ENCODE measurements at places on chromosomes 16 and 17.
A peak's percentile ranks its signal among the peaks of the same experiment; 100 is the strongest.

GRCh38 chr17:80860703-80861417 is 130.8 kb upstream of the CHMP6 start:
- H3K4me3 ChIP-seq, result no peak overlapping the region
- H3K27ac ChIP-seq, result no peak overlapping the region
- peaks cover 8% of the 10 kb centered on the region for H3K4me1 ChIP-seq
- H3K27me3 ChIP-seq, result no peaks in the 10 kb centered on the region

DNA sequence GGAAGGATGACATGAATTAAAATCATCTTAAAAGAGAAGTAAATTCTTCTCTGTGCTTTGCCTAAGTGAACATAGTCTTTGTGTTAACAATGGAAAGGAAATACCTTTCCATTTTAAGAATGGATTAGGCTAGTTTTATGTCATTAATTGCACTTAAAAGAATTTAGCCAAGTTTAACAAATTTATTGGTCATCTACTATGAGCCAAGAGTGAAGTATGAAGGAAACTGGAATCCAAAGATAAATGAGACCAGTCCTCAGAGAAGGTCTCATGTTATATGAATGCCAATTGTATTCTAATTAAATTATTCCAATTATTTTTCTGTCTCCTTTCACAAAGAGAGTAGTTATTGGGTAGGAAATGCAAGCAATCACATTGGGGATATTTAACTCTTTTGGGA is 741.3 kb upstream of the SOX9 start:
- no peak for DNase-seq
- H3K4me3 ChIP-seq, result no peak overlapping the region
- no peak overlapping the region for H3K27ac ChIP-seq
- no peaks in the 10 kb centered on the region for H3K36me3 ChIP-seq
- H3K27me3 ChIP-seq, result no peaks in the 10 kb centered on the region
- peaks cover 2% of the 10 kb centered on the region for H3K4me1 ChIP-seq

DNA sequence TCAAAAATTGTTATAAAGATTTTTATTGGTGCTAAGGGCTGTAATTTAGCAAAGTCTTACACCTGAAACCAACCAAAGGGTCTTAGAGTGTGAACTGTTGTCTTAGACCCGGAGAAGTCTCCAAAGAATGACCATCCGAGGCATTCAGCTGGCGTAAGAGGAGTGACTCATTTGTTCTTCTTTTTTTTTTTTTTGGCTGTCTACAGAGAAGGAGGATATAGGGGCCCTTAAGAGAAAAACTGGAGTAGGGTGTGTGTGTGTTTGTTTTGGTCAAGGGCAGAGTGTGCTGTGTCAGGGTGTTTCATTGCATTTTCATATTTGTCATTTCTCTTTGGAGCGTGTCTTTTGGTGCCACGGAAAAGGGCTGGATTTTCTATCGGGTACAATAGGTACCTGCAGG is 508.0 kb downstream of the WWOX start:
- no peak overlapping the region for H3K4me3 ChIP-seq
- H3K27me3 ChIP-seq, result no peaks in the 10 kb centered on the region
- no peak overlapping the region for H3K27ac ChIP-seq
- H3K4me1 ChIP-seq, result peaks cover 51% of the 10 kb centered on the region
- DNase-seq, result no peak

DNA sequence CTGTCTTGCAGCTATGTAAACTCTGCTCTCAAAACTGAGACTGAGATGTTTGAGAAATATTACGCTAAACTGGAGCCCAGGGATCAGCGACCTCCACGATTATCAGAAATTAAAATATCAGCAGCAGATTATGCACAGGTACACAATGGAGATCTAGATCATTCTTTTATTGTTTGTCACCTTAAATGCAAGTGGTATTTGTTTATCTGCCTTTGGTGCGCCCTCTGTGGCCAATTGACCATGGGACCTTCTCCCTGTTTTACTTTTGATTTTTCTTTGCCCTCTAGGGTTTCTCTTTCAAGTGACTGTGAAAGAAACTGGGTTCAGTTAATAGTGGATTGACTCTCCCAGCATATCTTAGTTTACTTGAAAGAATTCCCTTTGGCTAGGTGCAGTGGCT is 42.1 kb downstream of the PRSS54 start:
- peaks cover 5% of the 10 kb centered on the region for H3K36me3 ChIP-seq
- no peak for DNase-seq
- peaks cover 12% of the 10 kb centered on the region for H3K27me3 ChIP-seq
- H3K27ac ChIP-seq, result no peak overlapping the region
- H3K4me1 ChIP-seq, result no peaks in the 10 kb centered on the region

- no peaks in the 10 kb centered on the region for H3K27me3 ChIP-seq
- peaks cover 22% of the 10 kb centered on the region for H3K36me3 ChIP-seq
- DNase-seq, result peak; percentile 83
- H3K4me1 ChIP-seq, result peaks cover 2% of the 10 kb centered on the region
Observed at GRCh38 chr16:57462209-57462977, at the start of gene POLR2C. Gene POLR2C, plus strand, starts transcription at chr16:57462679. Its CDS starts 46 bp downstream, at chr16:57462725.

DNA sequence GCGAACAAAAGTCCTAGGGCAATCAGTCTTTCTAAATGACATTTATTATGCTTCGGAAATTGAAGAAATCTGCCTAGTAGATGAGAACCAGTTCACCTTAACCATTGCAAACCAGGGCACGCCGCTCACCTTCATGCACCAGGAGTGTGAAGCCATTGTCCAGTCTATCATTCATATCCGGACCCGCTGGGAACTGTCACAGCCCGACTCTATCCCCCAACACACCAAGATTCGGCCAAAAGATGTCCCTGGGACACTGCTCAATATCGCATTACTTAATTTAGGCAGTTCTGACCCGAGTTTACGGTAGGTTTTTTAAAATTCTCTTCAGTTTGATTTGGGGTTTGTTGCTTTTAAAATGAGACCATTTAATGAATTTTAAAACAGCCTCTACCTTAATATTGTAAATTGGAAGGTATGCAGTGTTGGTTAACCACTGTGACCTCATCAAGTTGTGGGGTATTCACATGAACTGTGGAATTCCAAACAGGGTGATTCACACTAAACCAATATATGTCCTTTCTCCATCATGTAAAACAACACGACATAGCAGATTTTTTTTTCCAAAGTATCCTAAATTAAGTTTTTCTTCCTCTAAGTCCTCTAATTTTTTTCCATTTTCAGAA is 6.2 kb upstream of the EVI2A start:
- no peak overlapping the region for H3K27ac ChIP-seq
- H3K36me3 ChIP-seq, result peaks cover 71% of the 10 kb centered on the region
- DNase-seq, result no peak

GRCh38 chr17:76449126-76449525 is 3.8 kb downstream of the UBE2O start:
- H3K27me3 ChIP-seq, result no peaks in the 10 kb centered on the region
- H3K36me3 ChIP-seq, result no peaks in the 10 kb centered on the region
- H3K4me3 ChIP-seq, result no peak overlapping the region
- no peak for DNase-seq

- H3K27ac ChIP-seq, result no peak overlapping the region
- no peaks in the 10 kb centered on the region for H3K36me3 ChIP-seq
- no peaks in the 10 kb centered on the region for H3K27me3 ChIP-seq
- H3K4me3 ChIP-seq, result no peak overlapping the region
- H3K4me1 ChIP-seq, result no peaks in the 10 kb centered on the region
Observed at GRCh38 chr16:10514369-10515055, 65.9 kb downstream of the EMP2 start.

GRCh38 chr16:21088143-21088542 is 62.5 kb downstream of the DNAH3 start:
- no peaks in the 10 kb centered on the region for H3K27me3 ChIP-seq
- H3K36me3 ChIP-seq, result no peaks in the 10 kb centered on the region
- no peak overlapping the region for H3K4me3 ChIP-seq
- H3K27ac ChIP-seq, result no peak overlapping the region

- H3K27ac ChIP-seq, result no peak overlapping the region
- DNase-seq, result no peak
- no peak overlapping the region for H3K4me3 ChIP-seq
- peaks cover 3% of the 10 kb centered on the region for H3K36me3 ChIP-seq
- H3K27me3 ChIP-seq, result no peaks in the 10 kb centered on the region
- peaks cover 21% of the 10 kb centered on the region for H3K4me1 ChIP-seq
Observed at GRCh38 chr16:2966808-2967191, 2.3 kb upstream of the PAQR4 start.

GRCh38 chr16:66830422-66831404 is at the start of gene NAE1:
Gene NAE1, minus strand, starts transcription at chr16:66830976. Its CDS starts 77 bp downstream, at chr16:66830899.
- peaks cover 10% of the 10 kb centered on the region for H3K36me3 ChIP-seq
- DNase-seq, result peak; percentile 91
- peaks cover 7% of the 10 kb centered on the region for H3K4me1 ChIP-seq
- peak within 1 kb of the TSS; percentile 87 for H3K4me3 ChIP-seq
- H3K27me3 ChIP-seq, result no peaks in the 10 kb centered on the region
- peak within 1 kb of the TSS; percentile 73 for H3K27ac ChIP-seq

DNA sequence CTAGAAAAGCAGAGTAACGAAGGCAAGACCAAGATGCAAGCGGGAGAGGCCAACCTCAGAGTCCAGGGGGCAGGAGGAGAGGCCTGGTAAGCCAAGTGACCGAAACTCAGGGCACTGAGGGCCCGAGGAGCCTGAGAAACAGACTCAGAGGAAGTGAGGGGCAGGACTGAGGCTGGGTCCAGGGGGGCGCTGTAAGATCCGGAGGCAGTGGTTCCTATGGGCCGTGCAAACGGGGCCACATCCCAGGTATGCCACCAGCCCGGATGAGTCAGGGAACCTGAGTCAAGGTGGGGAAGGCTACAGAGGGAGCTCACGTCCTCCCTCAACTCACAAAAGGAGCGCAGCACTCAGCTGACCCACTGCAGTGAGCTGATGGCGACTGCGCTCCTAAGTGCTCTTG is 8.3 kb downstream of the ZDHHC7 start:
- peaks cover 25% of the 10 kb centered on the region for H3K36me3 ChIP-seq
- peaks cover 18% of the 10 kb centered on the region for H3K4me1 ChIP-seq
- no peaks in the 10 kb centered on the region for H3K27me3 ChIP-seq
- DNase-seq, result no peak

DNA sequence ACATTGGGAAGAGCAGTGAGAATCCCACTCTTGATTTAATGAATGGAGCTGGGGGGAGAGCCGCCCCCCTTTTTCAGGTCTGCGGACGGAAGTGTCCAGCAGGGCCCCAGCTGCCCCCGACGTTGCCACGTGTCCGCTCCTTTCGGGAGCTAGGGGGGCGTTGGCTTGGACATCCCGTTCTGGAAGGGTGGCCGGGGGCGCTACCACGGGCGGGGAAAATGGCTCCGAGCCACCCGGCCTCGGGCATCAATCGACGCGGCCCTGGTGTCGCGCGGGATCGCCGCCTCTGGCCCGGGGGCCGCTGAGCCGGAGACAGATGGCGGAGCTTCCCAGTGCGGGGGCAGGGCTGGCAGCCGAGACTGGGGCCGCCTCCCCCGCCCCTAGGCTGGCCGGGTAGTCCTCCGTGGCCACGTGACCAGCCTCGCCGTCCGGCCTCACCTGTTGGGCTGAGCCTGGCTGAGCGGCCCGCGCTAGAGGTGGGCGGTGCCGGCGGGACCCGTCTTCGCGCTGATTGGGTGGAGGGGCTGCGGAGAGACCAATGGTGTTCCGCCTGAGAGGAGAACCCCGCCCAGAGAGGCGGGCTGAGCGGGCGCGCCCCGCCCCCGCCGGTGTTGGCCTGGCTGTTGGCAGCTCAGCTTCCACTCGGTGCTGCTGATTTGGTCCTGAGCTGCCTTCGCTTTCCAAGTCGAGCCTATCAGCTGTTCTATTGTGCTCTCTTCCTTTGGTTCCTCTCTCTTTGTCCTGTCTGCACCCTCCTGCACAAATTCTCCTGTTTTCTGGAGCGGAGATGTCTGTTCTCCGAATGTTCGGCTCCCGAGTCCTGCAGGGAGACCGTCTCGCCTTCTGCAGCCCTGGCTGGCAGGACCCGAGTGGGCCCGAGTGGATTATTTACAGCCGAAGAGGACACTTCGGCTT is 8.3 kb downstream of the HS3ST3B1 start:
- peak overlapping the region; percentile 79 for H3K4me3 ChIP-seq
- peak overlapping the region; percentile 71 for H3K27ac ChIP-seq
- H3K4me1 ChIP-seq, result peaks cover 17% of the 10 kb centered on the region
- H3K27me3 ChIP-seq, result no peaks in the 10 kb centered on the region

GRCh38 chr16:73326770-73327470 is 279.0 kb upstream of the ZFHX3 start:
- H3K4me3 ChIP-seq, result no peak overlapping the region
- no peaks in the 10 kb centered on the region for H3K27me3 ChIP-seq
- H3K36me3 ChIP-seq, result no peaks in the 10 kb centered on the region
- DNase-seq, result no peak
- H3K4me1 ChIP-seq, result peaks cover 16% of the 10 kb centered on the region

GRCh38 chr17:46950997-46951621 is 27.9 kb downstream of the RPRML start:
- no peaks in the 10 kb centered on the region for H3K36me3 ChIP-seq
- H3K27me3 ChIP-seq, result no peaks in the 10 kb centered on the region
- no peak overlapping the region for H3K27ac ChIP-seq

DNA sequence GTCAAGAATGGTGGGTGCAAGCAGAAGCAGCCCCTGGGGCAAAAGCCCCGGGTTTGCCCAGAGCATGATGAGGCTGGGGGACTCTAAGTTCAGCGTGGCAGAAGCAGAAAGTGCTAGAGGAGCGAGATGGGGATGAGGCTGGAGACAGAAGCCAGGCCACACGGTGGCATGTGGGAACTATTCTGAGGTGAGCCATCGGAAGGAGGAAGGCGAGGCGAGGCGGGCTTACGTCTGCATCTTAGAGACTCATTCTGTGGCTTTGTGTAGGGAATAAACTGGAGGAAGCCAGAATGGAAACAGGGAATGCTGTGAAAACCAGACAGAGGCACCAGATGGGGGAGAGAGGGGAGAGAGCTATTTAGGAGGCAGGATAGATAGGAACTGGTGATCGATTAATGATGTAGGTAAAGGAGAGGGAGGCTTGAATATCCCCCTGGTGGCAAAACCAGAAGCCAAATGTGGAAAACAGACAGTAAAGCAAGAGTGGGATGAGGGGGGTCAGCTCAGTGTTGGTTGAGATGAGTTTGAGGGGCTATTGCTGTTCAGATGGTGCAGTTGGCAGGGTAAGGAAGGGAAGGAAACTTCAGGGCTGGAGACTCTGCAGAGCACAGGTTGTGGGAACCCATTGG is 3.1 kb upstream of the TNFSF13 start:
- no peak overlapping the region for H3K4me3 ChIP-seq
- peaks cover 13% of the 10 kb centered on the region for H3K4me1 ChIP-seq
- H3K27me3 ChIP-seq, result no peaks in the 10 kb centered on the region

DNA sequence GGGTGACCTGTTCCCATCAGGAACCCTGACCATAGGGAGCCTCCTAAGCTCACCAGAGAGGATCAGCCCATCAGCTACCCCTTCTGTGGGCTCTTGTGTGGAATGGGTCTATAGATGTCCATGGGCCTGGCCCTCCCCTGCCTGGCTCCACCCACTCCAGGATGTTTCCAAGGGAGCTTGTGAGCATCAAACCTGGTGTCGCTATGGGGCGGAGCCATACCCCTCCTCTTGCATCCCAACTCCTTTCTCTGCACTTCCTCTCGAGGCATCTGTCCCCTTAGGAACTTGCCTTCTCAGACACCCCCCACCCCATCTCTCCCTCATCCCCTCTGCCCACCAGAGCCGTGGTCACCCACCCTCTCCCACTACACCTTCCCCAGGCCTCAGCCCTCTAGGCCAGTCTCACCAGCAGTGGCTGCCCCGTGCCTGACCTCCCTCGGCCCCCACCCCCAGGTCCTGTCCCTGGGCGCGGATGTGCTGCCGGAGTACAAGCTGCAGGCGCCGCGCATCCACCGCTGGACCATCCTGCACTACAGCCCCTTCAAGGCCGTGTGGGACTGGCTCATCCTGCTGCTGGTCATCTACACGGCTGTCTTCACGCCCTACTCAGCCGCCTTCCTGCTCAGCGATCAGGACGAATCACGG is 10.4 kb downstream of the KCNH6 start:
- no peak overlapping the region for H3K4me3 ChIP-seq
- no peaks in the 10 kb centered on the region for H3K4me1 ChIP-seq
- H3K27ac ChIP-seq, result no peak overlapping the region
- peaks cover 5% of the 10 kb centered on the region for H3K27me3 ChIP-seq
- no peak for DNase-seq

- H3K36me3 ChIP-seq, result no peaks in the 10 kb centered on the region
- no peak overlapping the region for H3K4me3 ChIP-seq
- DNase-seq, result no peak
- no peak overlapping the region for H3K27ac ChIP-seq
- peaks cover 3% of the 10 kb centered on the region for H3K27me3 ChIP-seq
Observed at GRCh38 chr16:11238272-11239202, 17.5 kb downstream of the SOCS1 start.
